WTC11 (cell line): ENCODE measurements at places on chromosomes 3 and 15.

GRCh38 chr3:194782698-194783404 lies 97.2 kb downstream of the FAM43A start:
- no peak for DNase-seq

GRCh38 chr3:127312818-127313217 lies 25.0 kb upstream of the PRR20G start:
- DNase-seq: no peak

GRCh38 chr15:57496946-57497869 lies 94.5 kb upstream of the MYZAP start:
- DNase-seq: no peak

GRCh38 chr3:114809668-114810413 lies 337.2 kb downstream of the ZBTB20 start:
- no peak for DNase-seq

- DNase-seq: no peak
These were observed 19.9 kb downstream of the SMAD6 start for GRCh38 chr15:66721954-66722353.

- no peak for DNase-seq
These were observed 64.1 kb downstream of the RBMS3 start for GRCh38 chr3:29344935-29345334.

GRCh38 chr15:58083526-58083925 lies 18.0 kb upstream of the ALDH1A2 start:
- DNase-seq: no peak

GRCh38 chr3:5017925-5018531 lies 38.8 kb downstream of the BHLHE40 start:
- DNase-seq: no peak

- no peak for DNase-seq
These were observed 92.2 kb downstream of the CMSS1 start for GRCh38 chr3:99909714-99910495.

DNA sequence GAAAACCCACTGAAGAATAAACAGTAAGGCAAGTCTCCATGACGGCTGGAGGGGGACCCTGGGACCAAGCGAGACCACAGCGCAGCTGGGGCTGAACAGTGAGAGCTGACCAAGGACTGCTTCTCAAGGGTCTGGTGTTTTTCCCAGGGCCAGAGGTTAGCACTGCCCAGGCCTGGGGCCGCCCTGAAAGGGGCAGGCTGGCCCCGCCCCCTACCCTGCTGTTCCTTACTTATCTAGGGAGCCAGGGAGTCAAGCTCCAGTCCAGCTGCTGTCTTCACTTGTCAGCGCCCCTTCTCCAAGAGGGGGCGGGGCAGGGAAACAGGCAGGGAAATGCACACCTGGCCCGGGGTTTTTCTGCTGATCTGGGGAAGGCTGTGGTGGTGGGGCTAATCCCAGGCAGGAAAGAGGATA lies 51.6 kb upstream of the HACD2 start:
- peak; percentile 90 for DNase-seq

DNA sequence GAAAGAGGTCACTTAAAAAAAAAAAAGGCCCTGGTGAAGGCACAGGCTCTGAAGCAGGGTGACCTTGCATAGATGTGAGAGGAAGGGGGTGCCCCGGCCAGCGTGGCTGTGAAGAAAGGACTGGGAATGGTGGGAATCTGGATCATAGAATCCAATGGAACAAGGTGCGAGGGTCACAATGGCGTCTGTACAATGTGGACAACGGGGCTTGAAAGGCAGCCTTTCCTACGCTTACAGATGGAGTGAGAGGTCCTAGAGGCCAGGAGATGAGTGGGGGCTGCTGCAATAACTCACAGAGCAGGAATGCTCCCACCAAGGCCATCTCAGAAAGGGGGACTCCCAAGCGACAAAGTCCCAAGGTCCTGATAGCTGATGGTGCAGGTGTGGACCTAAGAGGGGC lies 162.2 kb downstream of the ATP10A start:
- DNase-seq: no peak

- no peak for DNase-seq
These were observed 22.1 kb upstream of the CDIN1 start for GRCh38 chr15:36557364-36557763.

DNA sequence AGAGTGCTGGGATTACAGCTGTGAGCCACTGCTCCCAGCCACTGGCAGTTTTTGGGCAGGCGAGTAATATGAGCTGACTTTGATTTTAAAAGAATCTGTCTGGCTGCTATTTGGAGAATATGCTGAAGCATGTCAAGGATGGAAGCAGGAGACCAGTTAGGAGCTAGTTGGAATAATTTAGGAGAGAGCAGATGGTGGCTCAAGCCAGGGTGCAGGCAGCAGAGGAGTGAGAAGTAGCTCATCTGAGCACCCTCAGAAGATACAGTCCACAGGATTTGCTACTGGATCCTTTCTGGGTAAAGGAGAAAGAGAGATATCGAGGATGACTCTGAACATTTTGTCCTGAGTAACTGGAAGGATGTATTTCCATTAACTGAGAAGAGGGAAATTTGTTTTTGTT lies 30.4 kb upstream of the BDH1 start:
- no peak for DNase-seq

DNA sequence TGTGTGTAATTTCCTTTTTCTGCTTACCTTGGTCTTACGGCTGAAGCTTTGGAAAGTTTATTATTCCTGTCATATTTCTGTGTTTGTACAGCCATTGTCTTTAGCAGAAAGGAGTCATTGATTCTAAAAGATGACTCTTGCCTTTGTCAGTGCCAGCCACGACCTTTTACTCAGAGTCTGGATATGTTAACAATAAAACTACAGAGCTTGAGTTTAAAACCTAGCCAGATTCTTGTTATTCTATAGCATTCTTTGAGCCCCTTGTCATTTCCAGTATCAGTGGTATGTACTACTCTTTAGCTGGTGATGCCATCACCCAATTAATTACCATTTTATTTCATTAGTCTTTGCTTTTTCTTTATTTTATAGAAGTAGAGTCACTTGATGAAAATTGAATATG lies 142.4 kb downstream of the TCF12 start:
- no peak for DNase-seq

DNA sequence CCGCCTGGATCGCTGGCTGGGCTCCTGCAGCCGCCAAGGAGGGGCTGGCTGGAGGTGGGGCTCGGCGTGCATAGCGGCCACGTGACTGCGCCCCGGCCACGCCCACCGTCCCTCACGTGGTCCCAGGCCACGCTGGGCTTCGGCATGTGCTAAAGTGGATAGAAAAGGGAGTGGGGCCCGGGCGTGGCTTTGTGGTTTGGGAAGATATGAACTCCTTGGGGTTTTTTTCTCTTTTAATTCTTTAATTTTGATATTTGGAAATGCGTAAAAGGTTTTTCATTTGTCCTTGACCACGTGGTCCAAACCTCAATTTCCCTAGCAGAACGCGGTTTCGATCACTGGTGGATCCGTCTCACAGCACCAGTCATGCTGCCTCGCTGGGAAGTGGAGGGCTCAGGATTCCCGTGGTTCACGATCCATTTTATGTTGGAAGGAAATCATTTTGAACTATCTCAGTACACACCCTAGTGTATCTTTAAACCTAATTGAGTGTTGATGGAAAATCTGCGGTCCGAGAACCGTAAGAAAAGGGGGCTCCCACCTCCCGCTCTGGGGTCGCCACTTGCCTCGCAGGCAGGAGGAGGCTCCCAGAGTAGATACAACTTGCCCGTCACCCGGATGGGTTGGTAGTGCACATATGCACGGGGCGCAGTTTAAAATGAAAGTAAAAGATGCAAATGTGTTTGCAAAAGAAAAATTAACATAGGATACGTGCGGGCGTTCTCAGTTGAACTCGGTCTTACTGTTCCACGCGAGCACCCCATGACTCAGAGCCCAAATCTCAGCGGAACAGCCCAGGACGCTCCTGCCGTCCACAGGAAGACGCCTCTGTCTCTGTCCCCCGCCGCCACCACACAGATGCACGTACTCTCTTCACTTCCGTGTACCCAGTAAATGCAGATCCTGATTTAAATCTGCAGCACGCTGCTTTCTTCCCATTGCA lies 141.9 kb downstream of the PGPEP1L start:
- peak; percentile 85 for DNase-seq

DNA sequence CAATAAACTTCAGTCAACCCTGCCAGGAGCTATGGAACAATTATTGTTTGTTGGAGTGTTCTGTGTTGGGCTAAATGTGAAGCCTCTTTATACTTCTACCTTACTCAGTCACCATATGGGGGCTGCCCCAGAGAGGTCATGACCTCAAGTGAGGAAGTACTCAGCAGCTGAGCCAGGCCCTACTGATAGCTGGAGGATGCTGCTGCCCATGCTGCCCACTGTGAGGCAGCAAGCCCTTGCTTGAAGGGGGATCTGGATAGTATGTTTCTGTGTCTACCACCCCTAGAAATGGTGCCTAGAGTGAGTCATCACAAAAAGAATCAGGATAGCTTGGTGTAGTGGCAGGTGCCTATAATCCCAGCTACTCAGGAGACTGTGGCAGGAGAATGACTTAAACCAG lies 4.5 kb upstream of the RPL24 start:
- DNase-seq: no peak

DNA sequence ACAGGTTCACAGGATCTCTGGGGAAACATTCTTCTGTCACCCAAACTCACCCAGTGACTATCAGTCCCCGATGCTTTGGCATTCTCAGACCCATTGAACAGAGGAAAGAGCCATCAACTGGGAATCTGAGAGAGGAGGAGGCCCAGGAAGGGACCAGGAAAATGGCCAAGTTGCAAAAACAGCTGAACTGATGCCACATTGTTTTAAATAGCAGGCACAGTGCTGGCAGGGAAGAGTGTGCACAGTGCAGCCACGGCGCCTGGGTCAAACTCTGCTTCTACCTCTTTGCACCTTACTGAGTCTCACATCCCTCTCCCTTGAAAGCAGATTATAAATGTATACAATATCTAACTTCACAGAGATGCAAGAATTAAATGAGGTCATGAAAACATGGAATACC lies 66.4 kb downstream of the SRGAP3 start:
- DNase-seq: no peak

GRCh38 chr3:14375192-14375591 lies 27.2 kb upstream of the SLC6A6 start:
- no peak for DNase-seq

- no peak for DNase-seq
These were observed 28.8 kb downstream of the LRRC2 start for GRCh38 chr3:46537316-46537715.

DNA sequence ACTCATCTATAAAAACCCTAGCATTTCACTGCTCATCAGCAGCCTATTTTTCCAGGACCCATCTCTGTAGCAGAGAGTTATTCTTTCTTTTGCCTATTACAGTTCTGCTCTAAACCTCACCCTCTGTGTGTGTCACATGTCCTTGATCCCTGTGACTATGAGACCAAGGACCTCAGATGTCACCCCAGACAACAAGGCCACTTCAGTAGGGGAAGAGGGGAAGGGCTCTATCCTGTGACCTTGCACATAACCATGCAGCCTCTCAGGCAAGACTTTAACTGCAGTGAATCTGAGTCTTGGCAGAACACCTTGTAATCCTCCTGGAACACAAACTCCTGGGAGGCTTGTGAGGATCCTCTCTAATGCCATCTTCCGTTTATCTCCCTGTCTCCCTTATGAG lies 4.4 kb upstream of the ZNF589 start:
- no peak for DNase-seq

DNA sequence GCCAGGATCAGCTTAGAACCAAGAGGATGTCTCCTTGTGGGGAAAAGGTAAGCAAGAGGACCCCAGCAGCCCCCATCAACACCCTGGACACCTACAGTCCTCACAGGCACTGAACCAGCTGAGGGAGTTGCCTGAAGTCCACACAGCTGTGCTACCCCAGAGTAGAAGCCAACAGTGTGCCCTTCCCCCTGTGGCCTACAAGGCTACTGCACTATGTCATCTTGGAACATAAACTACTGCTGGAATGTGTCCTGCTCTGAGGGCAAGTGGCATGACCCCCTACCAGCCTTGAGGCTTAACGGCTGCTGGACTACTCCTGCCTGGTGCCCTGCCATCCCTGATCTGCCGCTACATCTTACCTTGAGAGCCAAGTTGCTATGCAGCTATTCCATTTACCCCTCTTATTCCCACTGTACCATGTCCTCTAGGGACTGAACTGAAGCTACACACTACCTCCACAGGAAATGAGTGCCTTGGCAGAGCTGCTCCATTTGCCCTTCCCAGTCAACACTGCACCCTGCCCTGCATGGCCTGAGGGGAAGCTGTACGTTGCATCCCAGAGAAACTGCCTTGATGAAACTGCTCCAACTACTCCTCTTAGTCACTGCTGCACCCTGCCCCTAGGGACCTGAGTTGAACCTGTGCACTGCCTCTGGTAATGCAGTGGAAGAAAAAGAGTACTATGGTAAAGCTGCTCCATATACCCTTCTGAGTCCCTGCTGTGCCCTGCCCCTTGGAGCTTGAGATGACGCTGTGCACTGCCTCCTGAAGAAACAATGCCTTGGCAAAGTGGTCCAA lies 40.2 kb upstream of the ATP13A5 start:
- DNase-seq: no peak

DNA sequence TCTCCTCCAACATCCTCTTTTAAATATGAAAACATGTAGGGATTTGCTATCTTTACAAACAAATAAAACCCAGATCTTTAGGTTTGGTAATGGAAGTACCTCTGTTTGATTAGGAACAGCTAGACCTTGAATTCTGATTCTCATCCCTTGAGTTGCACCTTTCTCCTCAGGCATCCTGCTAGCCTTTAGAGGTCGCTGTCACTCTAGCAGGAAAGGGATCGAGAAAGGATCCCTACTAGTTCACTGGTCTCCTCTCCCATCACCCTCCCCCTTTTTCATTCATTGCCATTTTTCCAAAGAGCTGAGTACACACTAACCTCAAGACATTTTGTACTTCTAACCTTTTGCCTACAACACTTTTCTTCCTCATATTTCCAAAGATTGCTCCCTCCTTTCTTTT lies 569.8 kb downstream of the RBMS3 start:
- DNase-seq: peak; percentile 32

- DNase-seq: no peak
These were observed 12.1 kb downstream of the HEMK1 start for GRCh38 chr3:50581459-50581842.

- no peak for DNase-seq
These were observed 50.2 kb downstream of the CDCP1 start for GRCh38 chr3:45095916-45096526.

DNA sequence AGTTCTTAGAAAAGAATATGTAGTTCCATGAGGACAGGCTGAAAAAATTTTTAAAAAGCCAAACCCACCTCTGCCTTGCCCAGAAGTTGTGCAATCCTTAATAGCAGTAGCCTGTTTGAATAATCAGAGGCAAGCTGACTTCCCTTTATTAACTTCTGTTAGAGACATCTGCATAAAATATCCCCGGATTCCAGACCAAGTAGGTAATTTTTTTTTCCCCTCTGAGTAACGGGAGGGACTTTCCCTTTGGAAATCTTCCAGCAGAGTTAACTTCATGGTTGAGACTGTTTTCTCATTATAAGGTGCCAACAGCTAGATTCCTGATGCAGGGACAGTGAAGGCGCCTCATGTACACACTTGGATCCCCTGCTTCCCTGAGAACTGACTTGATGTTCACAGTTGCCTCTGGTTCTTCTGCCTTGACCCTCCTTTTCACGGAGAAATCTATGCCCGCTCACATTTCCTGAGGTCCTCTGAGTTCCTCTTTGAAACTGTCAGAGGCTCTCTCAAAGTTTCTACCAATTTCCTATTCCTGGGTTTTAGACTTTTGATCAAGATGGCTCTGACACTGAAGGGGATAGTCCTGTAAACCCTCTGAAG lies 227.6 kb upstream of the BHLHE40 start:
- DNase-seq: no peak

GRCh38 chr15:88716543-88717381 lies 77.9 kb downstream of the ISG20 start:
- DNase-seq: no peak
